H7 (cell line): ENCODE measurements at places on chromosomes 2 and 18.

DNA sequence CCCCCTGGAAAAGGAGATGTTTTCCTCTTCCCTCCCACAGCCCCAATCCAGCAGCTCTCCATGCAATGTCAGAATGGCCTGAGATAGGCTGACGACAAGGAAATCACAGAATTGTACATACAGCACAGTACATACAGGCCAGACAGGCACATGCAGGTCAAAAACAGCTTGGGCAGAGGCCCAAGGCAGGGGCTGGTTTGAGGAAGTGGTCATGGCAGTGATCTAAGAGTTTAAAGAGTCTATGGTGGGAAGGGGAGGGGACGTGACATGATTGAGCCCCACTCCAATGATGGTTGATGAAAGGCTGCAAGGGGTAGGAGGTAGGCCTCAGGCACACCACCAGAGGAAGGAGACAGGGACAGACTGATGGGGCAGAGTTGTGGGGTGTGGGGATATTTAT is 4.3 kb downstream of the DCTN1 start:
- no peak for DNase-seq

DNA sequence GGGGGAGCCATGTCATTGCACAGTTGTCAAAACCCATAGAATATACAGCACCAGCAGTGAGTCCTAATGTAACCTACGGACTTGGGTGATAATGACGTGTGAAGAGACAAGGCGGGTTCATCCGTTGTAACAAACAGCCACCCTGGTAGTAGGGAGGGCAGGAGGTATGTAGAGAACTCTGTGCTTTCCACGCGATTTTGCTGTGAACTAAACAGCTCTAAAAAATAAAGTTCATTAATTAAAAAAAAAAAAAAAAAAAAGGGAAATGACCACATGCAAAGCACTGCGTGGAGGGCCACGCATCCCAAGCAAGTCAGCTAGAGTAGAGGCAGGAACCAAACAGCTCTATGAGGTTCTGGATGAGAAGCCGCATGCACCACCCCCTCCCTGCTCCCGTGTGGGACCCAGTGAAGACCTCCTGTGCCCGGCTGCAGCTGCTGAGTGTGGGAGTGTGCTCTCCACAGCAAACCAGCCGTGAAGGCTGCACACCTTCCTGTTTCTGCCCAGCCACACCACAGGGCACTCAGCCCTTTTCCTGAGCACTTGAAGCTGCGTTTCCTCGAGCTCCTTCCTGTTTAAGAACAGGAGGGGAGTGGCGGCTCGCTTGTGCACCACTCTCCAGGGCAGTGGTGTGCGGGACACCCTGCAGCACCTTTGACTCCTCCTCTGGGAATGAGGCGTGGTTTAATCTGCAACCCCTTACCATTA is 65.6 kb downstream of the ODC1 start:
- DNase-seq = no peak

GRCh38 chr18:48230467-48231113 is 178.6 kb downstream of the ZBTB7C start:
- DNase-seq = peak; percentile 93

DNA sequence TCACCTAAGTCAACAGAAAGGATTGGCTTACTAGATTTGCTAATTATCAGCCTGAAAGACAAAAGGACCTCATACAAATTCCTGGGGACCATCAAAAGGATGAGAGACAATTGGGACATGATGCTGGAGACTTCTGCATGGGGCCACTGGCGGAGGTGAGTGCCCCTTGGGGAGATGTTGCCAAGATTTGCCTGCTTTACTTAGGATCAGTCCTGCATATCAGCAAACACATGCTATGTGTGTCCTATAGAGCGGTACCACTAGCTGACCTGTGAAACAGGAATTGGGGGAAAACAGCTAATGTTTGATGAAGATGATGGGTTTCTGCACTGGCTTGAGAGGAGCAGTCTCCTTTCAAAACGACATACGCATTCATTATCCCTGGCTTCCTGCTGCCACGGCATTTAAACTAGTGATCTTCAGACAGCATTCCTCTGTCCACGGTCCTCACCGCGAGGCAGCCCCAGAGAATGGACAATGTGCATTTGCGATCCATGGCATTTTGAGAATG is 104.2 kb downstream of the TGIF1 start:
- peak; percentile 48 for DNase-seq
